ENCODE measurements at places on chromosomes 3 and 15.

- no peak for DNase-seq
Observed at GRCh38 chr15:101781928-101782327, 21.4 kb upstream of the OR4F6 start.

GRCh38 chr3:48748754-48749153, 31.7 kb upstream of the IP6K2 start:
- no peak for DNase-seq

DNA sequence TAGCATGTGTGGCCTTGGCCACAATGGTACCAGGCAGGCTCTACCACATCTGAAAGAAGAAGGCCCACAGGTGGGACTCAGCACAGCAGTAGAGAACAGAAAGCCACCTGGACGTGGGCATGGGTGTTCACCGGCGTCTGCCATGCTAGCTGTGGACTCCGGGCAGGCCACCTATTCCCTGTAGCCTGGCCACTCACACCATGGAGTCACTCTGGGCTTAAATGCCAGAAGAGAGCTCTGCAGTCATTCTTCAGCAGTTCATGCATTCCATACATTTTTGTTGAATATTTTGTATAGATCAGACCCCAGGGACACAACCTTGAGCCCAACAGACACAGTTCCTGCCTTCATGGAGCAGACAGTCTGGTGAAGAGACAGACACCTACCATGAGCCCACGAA, 138.6 kb downstream of the SRGAP3 start:
- DNase-seq, result no peak

GRCh38 chr3:114144909-114145688, 33.8 kb downstream of the DRD3 start:
- DNase-seq, result no peak

DNA sequence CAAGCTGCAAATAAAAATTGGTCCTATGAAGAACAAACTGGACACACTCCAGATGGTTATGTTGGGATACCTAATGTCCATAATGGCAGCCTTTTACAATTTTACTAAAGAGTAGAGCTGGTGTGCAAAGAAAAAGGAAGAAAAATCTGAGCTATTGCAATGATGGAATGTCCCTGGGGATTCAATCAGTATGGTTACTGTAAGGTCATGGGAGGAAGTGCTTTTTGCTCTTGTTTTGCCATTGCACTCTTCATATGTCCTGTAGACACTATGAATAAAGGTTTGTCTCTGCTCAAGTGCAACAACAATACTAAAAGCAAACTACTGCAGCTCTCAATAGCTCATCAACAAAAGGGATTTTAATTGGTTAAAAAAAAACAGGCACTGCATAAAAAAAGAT, 5.4 kb downstream of the PFN2 start:
- DNase-seq, result no peak

DNA sequence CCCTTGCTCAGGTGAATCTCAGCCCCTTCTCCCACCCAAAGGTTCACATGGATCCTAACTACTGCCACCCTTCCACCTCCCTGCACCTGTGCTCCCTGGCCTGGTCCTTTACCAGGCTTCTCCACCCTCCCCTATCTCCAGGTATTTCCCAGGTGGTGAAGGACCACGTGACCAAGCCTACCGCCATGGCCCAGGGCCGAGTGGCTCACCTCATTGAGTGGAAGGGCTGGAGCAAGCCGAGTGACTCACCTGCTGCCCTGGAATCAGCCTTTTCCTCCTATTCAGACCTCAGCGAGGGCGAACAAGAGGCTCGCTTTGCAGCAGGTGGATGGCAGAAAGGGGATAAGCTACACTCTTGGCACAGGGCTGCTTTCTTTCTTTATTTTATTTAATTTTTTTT, 4.5 kb downstream of the FAM131A start:
- DNase-seq, result no peak

- no peak for DNase-seq
Observed at GRCh38 chr3:27378331-27378730, 9.1 kb upstream of the NEK10 start.

DNA sequence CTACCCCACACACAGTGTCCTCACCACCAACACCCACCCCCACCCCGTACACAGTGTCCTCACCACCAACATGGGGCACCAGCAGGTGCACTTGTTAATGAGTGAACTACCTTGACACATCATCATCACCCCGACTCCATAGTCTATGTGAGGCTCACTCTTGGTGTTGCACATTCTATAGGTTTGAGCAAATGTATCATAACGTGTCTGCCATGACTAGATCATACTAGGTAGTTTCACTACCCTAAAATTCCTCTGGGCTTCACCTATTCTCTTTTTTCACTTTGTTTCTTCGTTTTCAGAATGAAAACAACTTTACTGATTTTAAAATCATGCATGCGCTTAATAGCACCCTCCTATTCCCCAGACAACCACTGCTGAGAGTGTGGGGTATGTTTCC, 102.6 kb upstream of the SLC6A6 start:
- no peak for DNase-seq

- no peak for DNase-seq
Observed at GRCh38 chr15:93121107-93121506, 32.1 kb upstream of the RGMA start.

- DNase-seq, result no peak
Observed at GRCh38 chr3:169150920-169151319, 512.6 kb downstream of the MECOM start.

GRCh38 chr3:51940648-51941462, 849 bp downstream of the RRP9 start:
- peak; percentile 54 for DNase-seq

GRCh38 chr3:51836606-51837005, 24.8 kb upstream of the IQCF2 start:
- DNase-seq, result no peak

- no peak for DNase-seq
Observed at GRCh38 chr3:131053043-131053859, 26.6 kb downstream of the NEK11 start.

- DNase-seq, result no peak
Observed at GRCh38 chr3:134463676-134464063, 22.1 kb downstream of the ANAPC13 start.

DNA sequence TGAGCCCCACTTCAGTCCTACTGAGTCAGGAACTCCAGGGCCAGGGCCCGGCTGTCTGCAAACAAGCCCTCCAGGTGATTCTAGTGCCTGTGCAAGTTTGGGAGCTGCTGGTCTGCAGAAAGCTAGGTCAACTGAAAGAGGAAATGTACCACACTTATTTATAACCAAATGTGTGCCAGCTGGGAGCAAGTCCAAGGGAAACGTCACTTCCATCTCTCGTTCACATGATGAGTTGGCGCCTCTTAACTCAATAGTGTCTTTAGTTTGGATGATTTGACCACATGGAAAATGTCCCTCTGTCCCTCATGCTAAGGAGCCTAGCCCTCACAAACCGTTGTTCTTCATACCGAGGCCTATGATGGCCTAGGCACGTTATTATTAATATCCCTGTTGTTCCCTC, 43.2 kb downstream of the GOLGA8S start:
- no peak for DNase-seq

- DNase-seq, result no peak
Observed at GRCh38 chr15:43187544-43188155, 2.4 kb downstream of the CCNDBP1 start.

GRCh38 chr15:73686781-73687256, 2.6 kb downstream of the CD276 start:
- peak; percentile 61 for DNase-seq

DNA sequence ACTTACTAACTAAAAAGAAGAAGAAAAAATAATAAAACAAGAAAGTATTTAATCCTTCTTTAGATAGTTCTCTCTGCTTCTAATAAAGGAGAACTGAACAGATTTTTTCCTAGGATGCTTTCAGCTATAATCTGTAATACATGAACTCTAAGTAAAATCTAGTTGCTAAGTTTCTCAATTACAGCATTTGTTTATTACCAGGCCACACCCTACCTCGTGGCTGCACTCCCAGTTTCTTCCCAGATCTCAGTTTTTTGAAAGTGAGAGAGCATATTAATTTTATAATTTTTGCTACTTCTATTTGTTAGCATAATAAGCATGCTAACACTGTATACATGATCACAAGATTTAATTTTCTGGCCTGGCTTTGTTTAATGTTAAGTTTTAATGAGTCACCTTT, 258.3 kb downstream of the IL5RA start:
- DNase-seq, result peak; percentile 70

DNA sequence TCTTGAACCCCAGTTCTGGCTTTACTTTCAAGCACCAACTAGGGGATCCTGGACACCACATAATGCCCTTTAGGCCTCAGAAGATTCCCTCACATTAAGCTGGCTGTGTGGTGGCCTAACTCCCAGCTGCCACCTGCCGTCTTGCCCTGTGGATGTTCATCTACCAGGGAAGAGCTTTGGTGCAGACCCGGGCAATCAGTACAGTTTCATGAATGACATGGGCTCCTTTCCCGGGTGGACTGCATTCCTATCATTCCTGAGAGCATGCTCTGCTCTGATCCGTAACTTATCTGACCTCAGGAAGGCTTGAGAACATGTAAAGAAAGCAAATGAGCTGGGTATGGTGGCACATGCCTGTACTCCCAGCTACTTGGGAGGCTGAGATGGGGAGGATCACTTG, 50.0 kb upstream of the GSK3B start:
- no peak for DNase-seq

DNA sequence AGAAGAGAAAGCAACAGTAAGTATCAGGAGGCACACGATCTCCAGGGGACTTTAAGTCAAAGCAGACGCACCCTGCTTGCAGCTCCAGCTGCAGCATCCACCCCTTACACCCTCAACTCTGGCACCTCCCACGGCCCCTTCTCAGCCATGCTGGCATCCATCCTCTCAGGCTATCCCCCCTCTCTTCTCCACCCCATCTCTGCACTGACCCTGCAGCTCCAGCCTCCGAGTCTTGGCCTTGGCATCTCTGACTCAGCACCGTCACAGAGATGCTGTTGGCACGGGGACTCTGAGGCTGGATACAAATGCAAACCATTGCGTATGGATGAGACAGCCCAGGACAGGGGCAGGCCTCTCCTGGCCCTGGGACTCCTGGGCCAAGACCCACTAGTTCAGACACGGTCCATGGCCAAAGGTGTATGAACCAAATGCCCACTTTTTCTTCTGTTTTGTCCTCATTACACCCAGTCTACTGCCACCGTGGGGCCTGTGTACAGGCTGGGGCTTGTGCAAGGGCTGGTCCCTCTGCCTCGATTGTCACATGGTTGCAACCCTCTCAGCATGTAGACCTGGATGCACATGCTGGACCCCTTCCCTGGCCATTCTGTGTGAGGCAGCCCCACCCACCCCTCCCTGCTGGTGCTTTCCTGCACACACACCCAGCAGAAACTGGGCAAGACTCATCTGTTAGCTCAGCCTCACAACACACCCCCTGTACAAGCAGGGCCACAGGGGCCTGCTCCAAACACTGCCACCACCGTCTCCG, 18.7 kb upstream of the ZXDC start:
- no peak for DNase-seq

- DNase-seq, result no peak
Observed at GRCh38 chr3:161989012-161989411, 492.4 kb downstream of the OTOL1 start.

- no peak for DNase-seq
Observed at GRCh38 chr15:87623832-87624231, 632.7 kb downstream of the NTRK3 start.

DNA sequence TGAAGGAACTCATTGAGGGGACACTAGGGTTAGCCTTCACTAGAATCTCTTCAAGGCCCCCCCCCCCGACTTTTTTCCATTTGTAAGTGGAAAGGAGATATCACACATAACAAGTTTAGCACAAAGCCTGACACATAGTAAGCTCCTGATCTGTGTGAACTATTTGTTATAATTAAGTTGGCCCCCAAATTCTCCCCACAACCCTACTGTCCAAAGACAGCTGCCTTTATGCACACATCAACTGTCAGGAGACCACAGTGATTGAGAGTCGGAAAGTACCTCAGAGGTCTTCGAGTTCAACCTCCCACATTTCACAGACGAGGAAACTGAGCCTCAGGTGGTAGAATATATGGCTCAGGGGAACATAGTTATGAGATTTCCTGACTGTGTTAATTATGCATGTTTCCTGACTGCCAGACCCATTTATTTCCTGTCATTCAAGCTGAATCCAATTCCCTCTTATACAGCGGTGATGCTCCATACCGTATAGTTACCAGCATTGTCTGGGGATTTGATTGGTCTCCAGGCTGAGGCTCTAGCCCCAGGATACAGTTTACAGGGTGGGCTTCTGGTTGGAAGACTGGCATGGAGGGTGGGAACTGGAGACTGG, 227.4 kb upstream of the CMC1 start:
- no peak for DNase-seq

- no peak for DNase-seq
Observed at GRCh38 chr15:84788500-84788899, 28.7 kb upstream of the ALPK3 start.

DNA sequence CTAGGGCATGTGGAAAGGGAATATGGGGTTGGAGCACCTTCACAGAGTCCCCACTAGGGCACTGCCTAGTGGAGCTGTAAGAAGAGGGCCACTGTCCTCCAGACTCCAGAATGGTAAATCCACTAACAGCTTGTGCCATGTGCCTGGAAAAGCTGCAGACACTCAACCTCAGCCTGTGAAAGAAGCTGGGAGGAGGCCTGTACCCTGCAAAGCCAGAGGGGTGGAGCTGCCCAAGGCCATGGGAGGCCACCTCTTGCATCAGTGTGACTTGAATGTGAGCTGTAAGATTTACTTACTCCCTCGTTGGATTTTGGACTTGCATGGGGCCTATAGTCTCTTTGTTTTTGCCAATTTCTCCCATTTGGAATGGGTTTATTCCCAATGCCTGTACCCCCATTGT, 705.2 kb upstream of the ROBO1 start:
- no peak for DNase-seq

- no peak for DNase-seq
Observed at GRCh38 chr3:78659386-78659987, 1108.3 kb downstream of the ROBO1 start.

DNA sequence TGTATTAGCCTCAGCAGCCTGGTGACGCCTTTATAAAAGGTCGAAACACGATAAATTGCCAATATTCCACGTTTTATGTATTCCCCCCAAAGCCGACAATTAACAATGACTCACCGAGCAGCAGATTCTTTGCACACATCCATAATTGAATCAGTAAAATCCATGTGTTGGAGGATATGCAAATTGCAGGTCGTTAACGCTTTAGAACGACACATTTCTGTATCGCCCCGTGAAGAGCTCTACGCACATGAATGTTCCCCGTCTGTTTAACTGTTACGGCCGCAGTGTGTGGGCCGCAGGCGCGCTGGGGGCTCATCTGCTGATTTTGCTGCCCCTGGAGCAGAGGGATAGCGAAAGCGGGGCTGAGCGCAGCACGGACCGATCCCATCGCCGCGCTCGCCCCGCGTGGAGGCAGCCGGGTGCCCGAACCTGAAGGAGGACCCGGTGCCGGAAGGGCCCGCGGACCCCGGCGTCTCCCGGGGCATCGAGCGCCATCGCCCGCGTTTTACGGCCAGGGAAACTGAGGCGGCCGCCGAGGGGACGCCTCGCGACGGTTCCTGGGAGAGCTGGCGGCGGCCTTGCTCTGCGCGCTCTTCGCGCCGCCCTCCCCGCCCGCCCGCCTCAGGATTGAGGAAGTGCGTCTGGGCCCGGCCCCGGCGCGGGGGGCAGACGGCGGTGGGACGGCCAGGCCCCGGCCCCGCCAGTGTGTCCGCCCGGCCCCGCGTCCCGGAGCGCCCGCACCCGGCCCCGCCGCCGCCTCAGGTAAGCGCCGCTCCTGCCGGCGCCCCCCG, at the start of gene LRRK1:
Gene LRRK1 (plus strand): TSS at position 668 of the 791 bp plus-strand sequence. CDS start 5,276 bp downstream, outside the sequence.
- no peak for DNase-seq

All from sigmoid colon (tissue), 7 donors.